Activated T-cell treated with anti-CD3 and anti-CD28 coated beads, Interleukin-2, amount 50 U/mL, for 48 hours (primary cell): ENCODE measurements at places on chromosomes 2 and 18.
A peak's percentile ranks its signal among the peaks of the same experiment; 100 is the strongest.

DNA sequence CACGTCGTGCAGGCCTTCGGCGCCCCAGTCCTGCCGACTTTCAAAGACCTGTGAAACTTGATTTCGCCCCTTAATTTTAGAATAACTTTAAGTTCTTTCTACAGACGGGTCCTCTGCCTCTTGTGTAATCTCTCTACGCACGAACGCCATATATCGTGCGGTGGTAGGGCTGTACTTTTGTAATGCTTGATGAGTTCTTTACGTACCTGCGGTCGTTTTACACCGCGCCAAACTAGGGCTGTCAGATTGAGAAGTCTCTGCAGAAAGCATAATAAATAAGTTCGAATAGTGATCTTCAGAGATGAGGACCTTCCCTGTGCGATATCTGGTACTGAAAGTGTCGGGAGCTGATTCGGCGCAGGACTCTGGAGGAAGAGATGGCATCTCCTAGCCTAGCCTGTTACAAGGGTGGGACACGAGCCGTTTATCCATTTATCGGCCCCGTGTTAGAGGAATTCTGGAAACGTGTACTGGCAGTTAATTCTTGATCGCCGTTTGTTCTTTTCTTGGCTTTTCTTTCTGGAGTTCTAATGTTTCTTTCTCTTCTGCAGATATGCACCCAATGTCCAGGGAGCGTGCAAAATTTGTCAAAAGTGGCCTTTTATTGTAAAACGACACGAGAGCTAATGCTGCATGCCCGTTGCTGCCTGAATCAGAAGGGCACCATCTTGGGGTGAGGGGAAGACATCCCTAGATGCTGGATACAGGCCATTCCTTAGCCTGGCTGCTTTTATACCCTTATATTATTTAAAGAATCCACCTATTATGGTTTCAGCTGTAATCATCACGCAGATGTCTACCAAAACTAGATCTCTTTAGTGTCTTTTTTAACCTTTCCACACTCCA lies 781 bp upstream of the SLC5A6 start:
- no peak for DNase-seq

GRCh38 chr18:2903006-2903405 lies 56.2 kb downstream of the EMILIN2 start:
- no peak for DNase-seq

- DNase-seq: peak; percentile 32
Observed at GRCh38 chr18:12306752-12307700, 1.0 kb upstream of the TUBB6 start.

GRCh38 chr2:132547090-132547687 lies 122.8 kb downstream of the LYPD1 start:
- peak; percentile 70 for DNase-seq

DNA sequence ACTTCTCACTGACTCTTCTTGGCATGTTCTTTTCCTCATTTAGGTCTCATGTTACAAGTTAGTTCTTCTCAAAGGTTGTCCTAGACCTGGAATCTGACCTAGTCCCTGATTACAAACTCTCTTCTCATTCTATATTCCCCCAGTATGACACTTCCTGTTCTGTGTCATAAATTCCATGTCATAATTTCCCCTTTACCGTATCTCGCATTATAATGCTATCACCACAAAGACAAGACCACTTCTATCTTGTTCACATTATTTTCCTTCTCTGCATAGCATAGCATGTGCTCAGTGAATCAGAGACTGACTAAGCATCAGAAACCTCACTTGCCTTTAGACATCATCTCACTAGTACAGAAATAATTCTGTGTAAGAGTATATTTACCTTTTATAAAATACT lies 63.6 kb upstream of the CAVIN2 start:
- no peak for DNase-seq

- no peak for DNase-seq
Observed at GRCh38 chr2:65265671-65266045, 38.0 kb downstream of the ACTR2 start.

- DNase-seq: peak; percentile 76
Observed at GRCh38 chr2:237156031-237156856, 70.6 kb downstream of the COPS8 start.

DNA sequence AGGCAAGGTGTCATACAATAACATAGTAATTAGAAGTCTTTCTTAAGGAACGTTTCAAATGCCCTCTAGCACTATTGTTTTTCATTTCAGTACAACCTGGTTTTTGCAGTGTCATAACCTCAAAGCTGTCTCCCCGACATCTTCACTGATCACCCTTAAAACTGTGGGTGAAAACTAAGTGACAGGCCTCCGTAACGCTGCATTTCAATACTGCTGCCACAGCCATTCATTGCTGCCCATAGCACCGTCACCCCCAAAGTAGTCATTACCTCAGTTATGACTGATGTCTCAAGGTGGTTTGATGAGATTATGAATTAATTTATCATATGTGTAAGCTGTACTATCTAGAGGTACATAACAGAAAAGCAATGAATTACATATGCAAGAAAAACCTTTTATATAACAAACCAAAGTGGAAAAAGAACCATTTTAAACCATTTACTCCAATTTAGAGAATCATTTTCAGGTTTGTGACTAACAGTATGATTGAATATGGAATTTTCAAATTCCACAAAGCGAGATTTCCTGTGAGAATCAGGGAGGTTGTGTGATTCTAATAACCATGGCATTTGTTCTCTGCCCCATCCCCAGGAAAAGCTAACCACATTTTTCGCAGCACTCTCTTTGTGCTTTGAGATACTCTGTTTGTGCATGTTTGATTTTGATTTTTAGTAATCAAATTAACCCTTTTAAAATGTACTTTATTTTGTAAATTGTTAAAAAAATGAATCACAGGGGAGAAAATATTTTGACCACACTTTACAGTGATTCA lies 263.0 kb downstream of the PTGR3 start:
- no peak for DNase-seq

GRCh38 chr18:79068341-79068936 lies 755 bp upstream of the ATP9B start:
- no peak for DNase-seq

- DNase-seq: no peak
Observed at GRCh38 chr2:149744865-149745264, 157.3 kb upstream of the MMADHC start.

GRCh38 chr18:23870676-23871380 lies 143.7 kb upstream of the TTC39C start:
- DNase-seq: no peak

GRCh38 chr2:78614726-78615125 lies 410.8 kb upstream of the REG3G start:
- DNase-seq: no peak

DNA sequence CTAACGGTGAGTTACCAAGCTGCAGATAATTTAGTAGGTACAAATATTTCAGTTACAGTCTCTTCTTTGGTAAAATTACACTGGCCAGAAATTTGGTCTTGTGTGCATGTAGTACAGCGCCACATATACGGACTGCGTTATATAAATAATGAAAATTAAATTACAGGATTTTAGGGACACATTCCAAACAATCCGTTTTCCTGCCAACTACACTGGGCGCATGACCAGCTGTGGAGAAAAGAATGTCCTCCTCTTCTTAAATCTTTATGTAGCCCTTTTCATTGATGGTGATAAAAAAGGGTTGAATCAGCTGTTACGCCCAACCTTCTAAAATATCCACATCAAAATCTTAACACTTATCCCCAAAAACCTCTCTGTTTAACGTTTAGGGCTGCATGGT lies 37.5 kb downstream of the TCF4 start:
- DNase-seq: no peak

DNA sequence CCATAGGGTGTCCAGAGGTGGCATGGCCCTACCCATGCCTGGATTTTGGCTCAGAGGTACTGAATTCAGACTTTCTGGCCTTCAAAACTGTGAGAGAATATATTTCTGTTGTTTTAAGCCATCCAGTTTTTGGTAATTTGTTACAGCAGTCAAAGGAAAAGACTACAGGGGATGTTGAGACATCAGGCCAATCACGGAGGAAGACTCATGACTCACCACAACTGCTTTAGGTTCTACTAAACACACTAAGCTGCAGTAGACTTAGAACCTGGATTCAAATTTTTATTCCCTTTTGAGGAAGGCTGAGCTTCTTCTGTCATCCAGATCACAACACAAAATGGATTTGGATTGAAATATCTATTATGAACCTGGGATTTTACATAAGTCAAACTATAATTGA lies 12.0 kb upstream of the C2orf66 start:
- no peak for DNase-seq

DNA sequence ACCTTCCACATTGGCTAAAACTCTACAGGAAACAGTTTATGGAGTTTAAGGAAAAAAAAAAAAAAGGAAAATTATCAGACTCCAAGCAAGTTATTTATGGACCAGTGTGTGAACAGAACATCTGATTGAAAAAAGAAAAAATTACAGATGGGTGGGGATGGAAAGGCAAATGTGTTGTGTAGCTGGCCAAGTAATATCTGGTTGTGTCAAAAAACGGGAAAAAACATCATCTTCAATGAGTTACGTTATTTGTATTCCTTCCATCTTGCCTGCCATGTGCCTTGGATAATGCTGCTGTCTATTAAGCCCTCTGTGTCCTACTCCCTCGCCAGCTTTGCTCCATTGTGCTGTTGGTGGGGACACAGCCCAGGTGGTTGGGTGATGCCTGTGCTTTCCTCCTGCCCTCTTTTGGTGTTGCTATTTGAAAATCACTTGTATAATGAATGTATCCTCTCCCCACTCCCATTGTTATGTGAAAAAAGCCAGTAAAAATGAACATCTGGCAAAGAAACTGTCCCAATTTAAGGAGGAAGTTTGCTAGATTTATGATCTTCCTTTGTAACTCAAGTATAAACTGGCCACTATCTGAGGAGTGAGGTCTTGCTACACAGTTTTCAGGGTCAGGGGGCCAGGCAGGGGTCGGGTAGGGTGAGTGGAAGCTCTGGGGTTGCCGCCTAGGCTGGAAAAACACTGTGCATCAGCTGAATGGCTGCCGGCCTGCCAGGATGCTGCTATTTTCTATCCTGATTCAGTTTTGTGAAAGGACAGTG lies 155.9 kb downstream of the FMNL2 start:
- no peak for DNase-seq

DNA sequence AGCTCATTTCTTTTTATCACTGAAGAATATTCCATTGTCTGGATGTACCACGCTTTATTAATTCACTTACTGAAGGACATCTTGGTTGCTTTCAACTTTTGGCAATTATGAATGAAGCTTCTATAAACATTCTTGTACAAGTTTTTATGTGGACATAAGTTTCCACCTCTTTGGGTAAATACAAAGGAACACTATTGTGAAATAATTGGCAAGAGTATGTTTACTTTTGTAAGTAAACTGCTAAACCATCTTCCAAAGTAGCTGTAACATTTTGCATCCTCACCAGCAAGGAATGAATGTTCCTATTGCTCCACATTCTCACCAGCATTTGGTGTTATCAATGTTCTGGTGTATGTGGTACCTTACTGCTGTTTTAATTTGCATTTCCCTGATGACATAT lies 15.8 kb upstream of the VWC2L start:
- DNase-seq: no peak

GRCh38 chr18:41593171-41593675 lies 361.8 kb upstream of the PIK3C3 start:
- DNase-seq: no peak
